ENCODE measurements at places on chromosomes 5 and 9.

GRCh38 chr5:41656597-41656996 is 146.2 kb upstream of the PLCXD3 start:
- DNase-seq, result no peak

GRCh38 chr9:86624630-86625029 is 270.4 kb upstream of the TUT7 start:
- DNase-seq, result no peak

DNA sequence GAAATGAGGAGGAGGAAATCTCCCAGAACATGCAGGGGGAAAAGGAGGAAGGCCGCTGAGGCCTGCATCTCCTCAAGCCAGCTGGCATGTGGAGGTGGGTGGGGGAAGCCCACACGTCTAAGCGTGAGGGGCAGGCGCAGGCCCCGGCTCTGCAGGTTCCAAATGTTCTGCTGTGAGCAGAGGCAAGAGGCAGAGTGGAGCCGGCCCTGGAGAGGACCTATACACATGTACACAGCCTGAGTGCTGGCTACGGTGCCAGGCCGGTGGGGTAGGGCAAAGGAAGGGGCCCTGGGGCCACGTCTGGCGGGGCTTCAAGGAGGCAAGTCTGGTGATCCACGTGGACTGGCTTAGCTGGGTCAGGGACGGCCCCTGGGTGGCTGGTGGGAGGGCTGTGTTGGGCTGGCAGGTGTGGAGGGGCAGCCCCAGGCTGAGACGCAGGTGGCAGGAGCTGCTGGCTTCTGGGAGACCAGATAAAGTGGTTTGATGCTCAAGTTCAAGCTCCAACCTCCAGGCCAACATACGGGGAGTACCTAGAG is 26.4 kb downstream of the LPCAT1 start:
- DNase-seq, result no peak

- DNase-seq, result no peak
These were observed 13.9 kb downstream of the MAP1B start for GRCh38 chr5:72121052-72121779.

- no peak for DNase-seq
These were observed 47.4 kb downstream of the SLC25A51 start for GRCh38 chr9:37856551-37856950.
